Neural progenitor cell (in vitro differentiated cells): ENCODE measurements at places on chromosomes 1 and 21.

- H3K4me1 ChIP-seq = no peaks in the 10 kb centered on the region
- H3K27me3 ChIP-seq = no peaks in the 10 kb centered on the region
- H3K4me3 ChIP-seq = no peak overlapping the region
- no peak for DNase-seq
- H3K36me3 ChIP-seq = no peaks in the 10 kb centered on the region
- no peak overlapping the region for H3K27ac ChIP-seq
These were observed 289.1 kb upstream of the PLD5 start for GRCh38 chr1:242813490-242814091.

- H3K36me3 ChIP-seq = no peaks in the 10 kb centered on the region
- DNase-seq = peak; percentile 70
- peaks cover 23% of the 10 kb centered on the region for H3K4me1 ChIP-seq
- no peaks in the 10 kb centered on the region for H3K27me3 ChIP-seq
- H3K4me3 ChIP-seq = no peak overlapping the region
- H3K27ac ChIP-seq = peak overlapping the region; percentile 71
These were observed 18.7 kb upstream of the KANK4 start for GRCh38 chr1:62337706-62338631.

DNA sequence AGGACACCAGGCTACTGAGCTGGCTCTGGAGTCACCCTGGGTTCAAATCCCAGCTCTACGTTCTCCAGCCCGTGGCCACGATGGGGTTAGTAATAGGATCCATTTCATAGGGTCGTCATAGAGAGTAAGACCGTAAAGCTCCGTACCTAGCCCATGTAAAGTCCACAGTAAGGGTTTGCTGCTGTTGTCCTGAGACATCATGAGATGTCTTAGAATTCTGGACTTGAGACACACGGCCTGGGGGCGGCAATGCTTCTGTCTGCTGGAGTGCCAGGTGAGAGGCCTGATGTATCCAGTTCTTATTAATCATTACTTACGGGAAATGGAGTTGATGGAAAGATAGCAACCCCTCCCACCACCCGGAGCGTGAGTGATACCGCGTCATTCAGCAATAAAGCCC lies 3.6 kb downstream of the TCP10L start:
- peaks cover 4% of the 10 kb centered on the region for H3K27me3 ChIP-seq
- H3K4me3 ChIP-seq = no peak overlapping the region
- H3K27ac ChIP-seq = no peak overlapping the region
- no peaks in the 10 kb centered on the region for H3K4me1 ChIP-seq

DNA sequence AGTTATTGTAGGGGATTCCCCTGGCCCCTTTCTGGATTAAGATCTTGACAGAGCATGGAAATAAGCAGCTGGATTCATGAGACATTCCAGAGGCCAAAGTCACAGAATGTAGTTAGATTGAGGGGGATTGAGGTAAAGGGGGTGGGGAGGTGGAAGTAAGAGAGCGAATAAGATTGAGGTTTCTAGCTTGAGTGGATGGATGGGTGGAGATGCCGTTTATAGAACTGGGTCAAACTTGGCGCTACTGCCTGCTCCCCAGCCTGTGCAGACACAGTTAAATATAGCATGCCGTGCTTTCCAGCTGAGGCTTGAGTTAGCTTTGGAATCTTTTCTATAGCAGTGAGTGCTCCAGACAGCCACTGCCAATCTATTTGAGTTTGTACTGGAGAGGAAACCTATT lies 85.7 kb downstream of the DYRK1A start:
- no peak for DNase-seq
- no peaks in the 10 kb centered on the region for H3K36me3 ChIP-seq
- no peak overlapping the region for H3K4me3 ChIP-seq
- H3K27me3 ChIP-seq = no peaks in the 10 kb centered on the region
- H3K4me1 ChIP-seq = peaks cover 4% of the 10 kb centered on the region
- no peak overlapping the region for H3K27ac ChIP-seq
